Kidney (tissue), 22 donors: ENCODE measurements at places on chromosomes 7 and 10.

DNA sequence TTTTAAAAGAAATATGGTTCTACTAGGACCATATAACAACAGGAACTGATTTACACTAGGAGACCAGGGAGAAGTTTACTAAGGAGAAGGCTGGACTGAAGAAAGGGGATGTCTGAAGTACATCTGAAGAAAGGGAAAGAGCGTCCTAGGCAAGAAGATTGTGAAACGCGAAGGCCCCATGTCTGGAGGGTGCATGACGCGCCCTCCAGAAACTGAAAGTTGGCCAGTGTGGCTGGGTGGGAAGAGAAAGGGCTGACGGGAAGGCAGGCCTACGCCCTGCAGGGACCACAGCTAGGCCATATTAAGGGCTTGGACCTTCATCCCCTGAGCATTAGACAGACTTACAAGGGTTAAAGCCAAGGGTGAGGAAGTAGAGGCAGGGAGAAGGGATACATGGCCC, 158.0 kb downstream of the TRIL start:
- no peak for DNase-seq

DNA sequence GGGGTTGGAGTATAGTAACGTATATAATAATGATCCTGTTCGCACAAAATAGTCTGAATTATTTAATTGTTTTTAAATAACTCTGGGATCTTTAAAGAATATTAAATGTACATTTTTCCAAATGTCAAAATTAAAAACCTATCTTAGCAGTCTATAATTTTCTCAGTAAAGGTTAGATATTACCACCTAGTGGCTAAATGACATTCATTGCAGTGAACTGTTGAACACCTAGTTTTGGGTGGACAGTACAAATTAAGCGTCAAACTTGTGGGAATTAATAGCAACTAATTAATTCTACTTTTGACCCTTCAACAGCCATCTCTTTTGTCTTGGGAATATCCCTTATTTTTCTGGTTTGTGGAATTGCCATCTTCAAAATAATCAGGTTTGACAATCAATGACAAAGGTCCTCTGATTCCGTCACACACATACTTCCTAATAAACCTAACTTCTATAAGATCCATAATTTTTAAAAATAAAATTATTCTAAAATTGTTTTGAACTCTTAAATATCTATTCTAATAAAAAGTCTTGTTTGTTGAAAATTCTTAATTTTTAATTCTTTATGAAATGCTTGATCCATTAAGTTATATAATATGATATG, 165.7 kb downstream of the SEMA3D start:
- peak; percentile 16 for DNase-seq

GRCh38 chr10:99630991-99631390, 10.8 kb upstream of the SLC25A28 start:
- no peak for DNase-seq

DNA sequence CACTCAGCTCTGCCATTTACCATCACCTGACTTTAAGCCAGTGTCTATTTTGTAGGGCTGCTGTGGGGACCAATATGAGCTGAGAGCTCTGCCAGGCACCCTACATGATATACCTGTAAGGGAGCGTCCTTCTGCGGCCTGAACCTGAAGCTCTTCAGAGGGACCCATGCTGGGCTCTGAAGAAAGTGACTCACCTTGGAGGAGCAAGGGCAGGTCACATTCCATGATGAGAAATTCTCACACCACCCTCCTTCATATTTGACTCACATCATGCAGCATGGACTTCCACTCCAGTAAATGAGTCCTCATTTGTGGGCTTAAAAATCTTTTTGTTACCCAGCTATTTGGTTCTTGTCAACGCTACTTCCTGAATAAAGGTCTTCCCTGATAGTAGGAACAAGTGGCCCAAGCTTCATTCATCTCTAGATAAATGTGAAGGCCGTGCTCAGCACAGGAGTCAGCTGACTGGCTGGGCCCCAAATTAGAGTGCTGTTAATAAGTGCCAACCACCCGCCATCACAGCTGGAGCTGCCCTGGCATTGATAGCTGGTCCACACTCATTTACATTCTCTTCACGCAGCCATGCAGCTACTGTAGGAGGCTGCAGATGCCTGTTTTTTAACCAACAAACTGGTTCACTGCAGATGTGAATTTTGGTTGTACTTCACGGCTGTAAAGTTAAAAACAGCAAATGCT, 78.4 kb downstream of the RNF216 start:
- peak; percentile 71 for DNase-seq

DNA sequence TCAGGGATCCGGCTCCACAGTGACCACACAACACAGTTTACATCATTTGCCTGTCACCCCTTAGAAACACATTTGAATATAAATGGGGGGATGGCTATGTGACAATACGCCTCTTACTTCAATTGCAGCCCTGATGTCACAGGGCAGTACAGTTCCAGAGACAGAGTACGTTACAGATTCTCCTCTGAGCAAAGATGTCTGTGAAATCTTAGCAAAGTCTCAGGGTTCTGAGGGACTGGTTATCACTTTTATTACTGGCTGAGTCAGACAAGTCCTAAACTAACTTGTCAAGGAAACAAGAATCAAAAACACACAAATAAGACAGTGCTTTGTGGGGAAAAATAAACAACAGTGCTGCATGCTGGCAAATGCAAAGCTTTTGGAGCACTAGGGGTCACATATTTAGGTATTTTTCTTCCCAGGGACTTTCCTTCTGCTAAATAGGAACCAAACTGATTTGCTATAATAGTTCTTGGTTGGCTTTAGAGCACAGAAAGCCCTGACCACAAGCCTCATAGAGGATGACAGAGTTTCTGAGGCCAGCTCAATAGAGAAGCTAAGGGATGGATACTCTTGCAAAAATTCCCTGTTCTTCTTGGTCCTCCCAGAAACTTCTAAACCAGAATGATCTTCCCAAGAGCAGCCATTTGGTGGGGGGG, 501.6 kb downstream of the GRID1 start:
- DNase-seq, result no peak

DNA sequence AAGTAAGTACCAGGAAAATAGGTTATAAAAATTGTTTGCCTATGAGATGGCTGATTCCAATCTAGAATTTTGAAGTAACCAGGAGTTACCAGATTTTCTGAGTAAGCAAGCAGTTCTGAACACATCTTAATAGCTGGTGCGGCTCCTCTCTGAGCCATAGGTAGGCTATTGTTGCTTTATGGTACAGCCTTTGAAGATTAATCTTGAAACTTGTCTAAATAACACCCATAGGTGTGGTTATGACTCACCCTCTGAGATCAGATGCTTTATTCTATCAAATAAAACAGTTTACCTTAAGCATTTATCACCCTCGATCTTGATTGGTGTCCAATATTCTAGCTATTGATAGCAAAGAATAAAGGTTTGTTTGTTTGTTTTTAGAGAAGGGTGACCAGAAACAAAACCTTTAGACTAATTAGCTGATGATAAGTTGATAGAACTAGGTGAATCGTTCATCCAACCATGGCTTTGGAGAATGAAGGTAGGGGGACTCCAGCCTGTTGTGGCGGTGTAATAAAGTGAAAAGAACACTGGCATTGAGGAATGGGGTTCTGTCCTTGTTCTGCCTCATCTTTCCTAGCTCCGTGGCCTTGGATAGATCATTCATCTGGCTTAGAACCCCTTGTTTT, 72.2 kb downstream of the VTI1A start:
- no peak for DNase-seq
